Naive B cell (primary cell): ENCODE measurements at places on chromosomes 5 and 9. TPM values are rescaled to one million over a fixed set of nuclear protein-coding genes. Genes with fewer than 3 reads are reported as not detected.
A peak's percentile ranks its signal among the peaks of the same experiment; 100 is the strongest.

The SFXN1 gene
- polyA plus RNA-seq, result 16.7 TPM

The GNAQ gene
- polyA plus RNA-seq, result not detected

DNA sequence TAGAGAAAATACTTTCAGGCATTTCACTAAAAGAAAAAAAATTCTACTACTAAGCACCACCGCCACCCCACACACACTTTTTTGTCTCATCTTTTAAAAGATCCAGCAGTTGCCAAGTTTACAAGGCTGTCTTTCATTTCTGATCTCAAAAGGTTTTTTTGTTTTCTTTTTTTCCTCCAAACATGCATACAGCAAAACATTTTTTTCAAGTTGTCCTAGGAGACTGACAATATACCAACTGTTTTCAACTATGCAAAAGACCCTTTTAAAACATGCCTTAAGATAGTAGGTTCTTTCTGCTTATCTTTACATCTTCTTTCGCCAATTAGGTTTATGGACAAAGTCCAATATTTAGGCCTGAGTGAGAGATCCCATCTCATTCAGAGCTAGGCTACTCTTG lies 65.2 kb downstream of the HMHB1 start:
- no peak for DNase-seq
- H3K4me3 ChIP-seq, result no peak overlapping the region
- H3K36me3 ChIP-seq, result no peaks in the 10 kb centered on the region
- H3K4me1 ChIP-seq, result no peaks in the 10 kb centered on the region

DNA sequence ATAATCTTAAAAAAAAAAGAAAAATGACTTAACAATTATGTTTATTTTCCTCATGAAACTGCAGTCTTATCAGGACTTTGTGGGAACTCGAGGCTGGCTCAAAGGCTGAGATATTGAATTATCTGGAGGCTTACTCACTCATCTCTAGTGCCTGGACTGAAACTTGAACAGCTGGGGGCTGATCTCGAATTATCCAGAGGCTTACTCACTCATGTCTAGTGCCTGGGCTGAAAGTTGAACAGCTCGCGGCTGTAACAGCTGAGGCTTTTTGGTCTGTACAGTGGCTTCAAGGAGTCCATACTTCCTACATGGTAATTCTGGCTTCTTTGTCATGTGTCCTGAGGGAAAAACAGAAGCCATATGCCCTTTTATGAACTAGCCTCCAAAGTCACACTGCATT lies 371.9 kb downstream of the CETN3 start:
- peaks cover 11% of the 10 kb centered on the region for H3K36me3 ChIP-seq
- H3K4me3 ChIP-seq, result no peak overlapping the region
- no peaks in the 10 kb centered on the region for H3K27me3 ChIP-seq

The CXXC5 gene
- 441 TPM for polyA plus RNA-seq

DNA sequence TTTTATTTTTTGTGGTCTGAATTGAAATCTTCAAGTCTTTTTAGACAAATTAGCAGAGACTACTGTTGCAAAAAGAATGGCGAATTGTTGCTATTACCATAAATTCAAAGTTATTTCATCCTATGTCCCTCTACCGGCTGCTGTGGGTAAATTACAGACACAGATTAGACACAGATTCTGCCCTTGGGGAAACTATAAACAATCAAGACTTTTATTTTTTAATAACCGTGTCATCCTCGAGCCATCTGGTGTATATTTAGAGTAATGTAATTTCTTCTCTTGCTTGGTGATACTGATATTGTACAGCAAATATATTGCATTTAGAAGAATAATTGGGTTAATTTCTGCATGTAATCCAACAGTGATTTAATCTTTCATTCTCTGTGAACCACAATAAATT lies 228.0 kb upstream of the ADAMTSL1 start:
- DNase-seq, result no peak
- H3K27ac ChIP-seq, result no peak overlapping the region
- no peak overlapping the region for H3K4me3 ChIP-seq

The ZNF474 gene
- polyA plus RNA-seq, result not detected

The TRAF1 gene
- 0.97 TPM for polyA plus RNA-seq

- H3K4me3 ChIP-seq, result no peak overlapping the region
- H3K27ac ChIP-seq, result no peak overlapping the region
- DNase-seq, result no peak
- H3K4me1 ChIP-seq, result no peaks in the 10 kb centered on the region
- no peaks in the 10 kb centered on the region for H3K27me3 ChIP-seq
Observed at GRCh38 chr5:145803112-145804004, 31.8 kb downstream of the PRELID2 start.

The TRPM6 gene
- not detected for polyA plus RNA-seq

DNA sequence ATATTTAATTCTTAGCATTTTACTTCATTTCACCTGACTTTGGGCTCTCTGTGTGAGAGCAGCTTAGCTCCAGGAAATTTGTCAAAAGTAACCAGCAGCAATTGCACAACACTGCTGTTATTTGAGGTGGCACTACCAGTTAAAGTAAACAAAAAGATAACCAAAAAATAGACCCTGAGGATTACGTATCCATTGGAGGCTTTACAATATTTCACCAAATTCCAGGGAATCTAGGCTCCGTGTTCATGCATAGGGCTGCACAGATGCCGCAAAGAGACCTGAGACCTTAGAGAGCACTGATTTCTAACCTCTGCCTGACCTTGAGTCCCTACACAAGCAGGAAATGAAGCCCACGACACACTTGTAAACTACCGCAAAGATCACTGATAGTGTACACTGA lies 1392.7 kb upstream of the CDH6 start:
- no peak overlapping the region for H3K27ac ChIP-seq
- H3K27me3 ChIP-seq, result no peaks in the 10 kb centered on the region
- no peak overlapping the region for H3K4me3 ChIP-seq

GRCh38 chr5:34695275-34696027 lies 39.3 kb downstream of the RAI14 start:
- H3K27me3 ChIP-seq, result no peaks in the 10 kb centered on the region
- H3K27ac ChIP-seq, result peak overlapping the region; percentile 60
- no peak overlapping the region for H3K4me3 ChIP-seq
- H3K4me1 ChIP-seq, result peaks cover 9% of the 10 kb centered on the region
- H3K36me3 ChIP-seq, result no peaks in the 10 kb centered on the region

The NOP16 gene
- polyA plus RNA-seq, result 26.6 TPM

GRCh38 chr5:32711681-32712480 lies 760 bp downstream of the NPR3 start:
- peaks cover 42% of the 10 kb centered on the region for H3K4me1 ChIP-seq
- H3K36me3 ChIP-seq, result no peaks in the 10 kb centered on the region
- H3K27me3 ChIP-seq, result peaks cover 53% of the 10 kb centered on the region
- no peak overlapping the region for H3K27ac ChIP-seq
- peak overlapping the region; percentile 73 for H3K4me3 ChIP-seq

The OLFML2A gene
- polyA plus RNA-seq, result 0.09 TPM

GRCh38 chr5:7978991-7979390 lies 110.0 kb downstream of the MTRR start:
- DNase-seq, result no peak
- no peak overlapping the region for H3K4me3 ChIP-seq
- H3K27ac ChIP-seq, result no peak overlapping the region
- no peaks in the 10 kb centered on the region for H3K36me3 ChIP-seq
- H3K4me1 ChIP-seq, result no peaks in the 10 kb centered on the region

The CORO2A gene
- not detected for polyA plus RNA-seq

DNA sequence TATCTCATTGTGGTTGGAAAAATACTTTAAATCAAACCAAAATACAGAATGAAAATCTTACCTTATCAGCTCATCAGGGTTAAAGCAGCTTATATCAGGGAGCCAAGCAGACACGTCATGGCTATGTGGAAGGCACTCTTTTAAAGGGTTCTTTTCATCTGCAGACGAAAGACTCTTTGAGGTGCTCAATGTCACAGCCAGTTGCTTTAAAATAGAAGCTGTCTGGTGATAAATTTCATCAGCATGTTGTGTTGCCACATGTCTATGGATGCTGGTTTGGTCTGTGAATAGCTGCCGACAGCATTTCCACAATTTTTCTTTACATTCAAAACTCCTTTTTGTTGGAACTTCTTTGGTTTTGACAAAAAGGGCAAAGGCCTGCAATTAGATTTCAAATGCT lies 7.5 kb downstream of the TSTD2 start:
- no peaks in the 10 kb centered on the region for H3K27me3 ChIP-seq
- peaks cover 9% of the 10 kb centered on the region for H3K36me3 ChIP-seq
- no peak overlapping the region for H3K4me3 ChIP-seq
- peaks cover 8% of the 10 kb centered on the region for H3K4me1 ChIP-seq

GRCh38 chr5:123438244-123438643 lies 15.0 kb upstream of the CEP120 start:
- no peak overlapping the region for H3K27ac ChIP-seq
- H3K27me3 ChIP-seq, result no peaks in the 10 kb centered on the region
- H3K36me3 ChIP-seq, result no peaks in the 10 kb centered on the region
- no peak for DNase-seq
- no peak overlapping the region for H3K4me3 ChIP-seq

GRCh38 chr9:20684875-20685696 lies 1.0 kb downstream of the FOCAD start:
- H3K4me1 ChIP-seq, result peaks cover 18% of the 10 kb centered on the region
- H3K36me3 ChIP-seq, result no peaks in the 10 kb centered on the region
- peak overlapping the region; percentile 83 for H3K27ac ChIP-seq

GRCh38 chr5:98769210-98769958 lies 4.1 kb upstream of the RGMB start:
- H3K4me3 ChIP-seq, result peak overlapping the region; percentile 95
- peaks cover 46% of the 10 kb centered on the region for H3K27me3 ChIP-seq
- peaks cover 46% of the 10 kb centered on the region for H3K4me1 ChIP-seq
- H3K36me3 ChIP-seq, result no peaks in the 10 kb centered on the region
- peak overlapping the region; percentile 51 for H3K27ac ChIP-seq
- peak; percentile 24 for DNase-seq

DNA sequence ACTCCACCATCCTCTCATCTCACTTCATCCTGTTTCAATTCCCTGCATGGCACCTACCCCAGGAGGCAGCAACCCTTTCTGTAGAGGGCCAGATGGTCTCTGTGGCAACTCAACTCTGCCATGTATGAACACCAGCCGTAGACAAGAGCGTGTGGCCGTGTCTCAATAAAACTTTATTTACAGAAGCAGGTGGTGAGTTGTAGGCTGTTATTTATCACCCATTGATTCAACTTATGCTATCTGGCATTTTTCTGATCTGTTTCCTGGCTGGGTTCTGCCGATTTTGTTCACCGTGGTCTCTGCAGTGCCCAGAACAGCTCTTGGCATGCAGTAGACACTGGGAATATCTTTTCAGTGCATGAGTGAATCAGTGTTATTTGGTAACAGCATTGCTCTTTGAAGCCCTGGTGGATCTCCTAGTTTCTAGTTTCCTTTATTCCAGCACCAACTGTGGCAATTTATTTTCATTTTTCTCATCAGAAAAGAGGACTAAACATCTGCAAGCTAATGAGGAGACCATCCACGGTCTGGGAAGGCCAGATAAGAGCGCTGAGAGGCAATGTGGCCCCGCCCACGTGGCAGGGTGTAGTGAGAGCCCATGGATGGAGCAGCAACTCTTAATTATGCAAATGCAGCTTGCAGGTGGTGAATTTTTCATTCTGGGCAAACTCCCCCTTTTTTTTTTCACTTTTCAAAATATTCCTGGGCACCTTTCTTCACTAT lies 77.9 kb downstream of the CTSL start:
- peaks cover 8% of the 10 kb centered on the region for H3K36me3 ChIP-seq
- no peak overlapping the region for H3K27ac ChIP-seq
- H3K4me3 ChIP-seq, result no peak overlapping the region
- no peaks in the 10 kb centered on the region for H3K4me1 ChIP-seq
- peaks cover 18% of the 10 kb centered on the region for H3K27me3 ChIP-seq

DNA sequence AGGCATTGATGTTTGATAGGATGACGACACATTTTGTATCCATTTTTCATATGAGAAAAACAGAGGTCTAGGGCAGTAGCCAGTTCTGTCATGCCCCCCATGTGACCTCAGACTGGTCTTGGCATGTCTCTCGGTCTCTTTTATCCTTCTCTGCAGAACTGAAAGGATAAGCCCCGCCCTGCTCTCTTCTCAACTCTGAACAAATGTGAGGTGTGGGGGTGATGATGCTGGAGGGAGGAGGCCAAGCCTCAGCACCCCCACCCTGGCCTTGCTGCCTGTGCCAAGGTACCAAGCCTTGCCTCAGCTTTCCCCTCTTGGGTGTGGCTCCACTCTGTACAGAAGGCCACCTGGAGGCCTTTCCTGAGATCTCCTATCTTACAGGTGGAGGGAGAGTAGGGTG lies 19.5 kb upstream of the CRB2 start:
- peak overlapping the region; percentile 37 for H3K27ac ChIP-seq
- H3K27me3 ChIP-seq, result no peaks in the 10 kb centered on the region
- H3K4me3 ChIP-seq, result peak overlapping the region; percentile 26
- no peak for DNase-seq

GRCh38 chr9:18362901-18363685 lies 110.9 kb upstream of the ADAMTSL1 start:
- no peaks in the 10 kb centered on the region for H3K36me3 ChIP-seq
- H3K27me3 ChIP-seq, result no peaks in the 10 kb centered on the region
- no peak for DNase-seq
- H3K27ac ChIP-seq, result no peak overlapping the region
- H3K4me3 ChIP-seq, result no peak overlapping the region
- H3K4me1 ChIP-seq, result no peaks in the 10 kb centered on the region

DNA sequence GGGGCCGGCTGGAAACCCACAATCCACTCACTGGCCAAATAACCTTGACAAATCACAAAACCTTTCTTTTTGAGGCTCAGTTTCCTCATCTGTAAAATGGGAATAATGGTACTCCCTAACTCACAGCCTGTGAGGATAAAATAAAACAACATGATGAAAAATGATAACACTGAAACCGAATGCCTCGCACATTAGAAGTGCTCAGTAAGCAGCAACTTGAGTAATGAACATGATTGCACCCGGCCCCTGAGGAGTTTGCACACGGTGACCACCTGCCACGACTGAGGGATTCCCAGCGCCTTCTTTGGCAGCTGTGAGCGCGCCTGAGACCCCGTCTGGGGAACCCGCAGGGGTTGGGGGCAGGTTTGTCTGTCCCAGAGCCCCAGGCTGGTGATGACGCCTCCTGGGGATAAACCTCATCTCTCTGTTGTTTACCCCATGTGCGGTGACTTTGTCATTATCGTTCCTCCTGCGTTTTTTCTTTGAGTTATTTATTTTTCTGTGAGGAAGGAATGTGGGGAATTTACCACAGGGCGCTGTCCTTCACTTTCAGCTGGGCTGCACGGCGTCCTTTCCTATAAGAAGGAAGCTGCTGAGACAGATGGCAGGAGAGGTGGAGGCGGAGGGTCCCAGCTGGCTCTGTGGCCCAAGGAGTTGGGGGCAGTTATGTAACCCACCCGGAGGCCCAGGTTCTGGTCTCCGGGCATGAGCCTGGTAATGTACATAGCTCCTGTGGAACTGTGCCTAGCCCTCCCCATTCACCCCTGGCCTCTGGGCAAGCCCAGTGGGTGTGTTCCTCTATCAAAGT lies 3.0 kb upstream of the SYNPO start:
- H3K4me3 ChIP-seq, result no peak overlapping the region
- H3K27me3 ChIP-seq, result peaks cover 7% of the 10 kb centered on the region
- no peaks in the 10 kb centered on the region for H3K36me3 ChIP-seq

The STPG3 gene
- not detected for polyA plus RNA-seq

GRCh38 chr9:99822109-99822805 lies 572 bp downstream of the NR4A3 start:
- H3K4me3 ChIP-seq, result peak overlapping the region; percentile 92
- peaks cover 54% of the 10 kb centered on the region for H3K4me1 ChIP-seq
- DNase-seq, result peak; percentile 63
- H3K27ac ChIP-seq, result peak overlapping the region; percentile 100
